ENCODE measurements at places on chromosomes 11 and 22.

GRCh38 chr11:134862587-134863195 is 450.6 kb upstream of the B3GAT1 start:
- DNase-seq: no peak

- DNase-seq: no peak
These were observed 269.4 kb downstream of the CADM1 start for GRCh38 chr11:115234794-115235193.

- no peak for DNase-seq
These were observed 69.4 kb upstream of the CLMP start for GRCh38 chr11:123264431-123264780.

GRCh38 chr22:28442264-28442710 is 237.4 kb downstream of the TTC28 start:
- peak; percentile 80 for DNase-seq

DNA sequence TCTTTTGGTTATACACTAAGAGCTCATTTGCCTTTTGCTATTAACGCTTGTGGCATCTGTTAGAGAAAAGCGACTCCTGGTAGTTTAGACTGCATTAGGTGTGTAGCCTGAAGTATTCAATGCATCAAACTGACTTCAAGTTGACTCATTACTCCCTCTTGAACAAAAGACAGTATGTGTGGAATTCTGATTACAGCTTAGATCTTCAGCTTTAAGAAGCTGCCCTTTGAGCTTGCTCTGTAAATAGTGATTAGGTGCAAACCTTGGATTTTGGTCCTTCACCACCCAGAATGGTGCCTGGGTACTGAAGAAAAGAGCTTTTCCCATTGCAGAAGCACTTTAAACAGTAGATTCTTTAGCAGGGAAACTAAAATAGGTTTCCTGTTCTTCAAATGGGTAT is 62.1 kb downstream of the FAT3 start:
- DNase-seq: no peak

DNA sequence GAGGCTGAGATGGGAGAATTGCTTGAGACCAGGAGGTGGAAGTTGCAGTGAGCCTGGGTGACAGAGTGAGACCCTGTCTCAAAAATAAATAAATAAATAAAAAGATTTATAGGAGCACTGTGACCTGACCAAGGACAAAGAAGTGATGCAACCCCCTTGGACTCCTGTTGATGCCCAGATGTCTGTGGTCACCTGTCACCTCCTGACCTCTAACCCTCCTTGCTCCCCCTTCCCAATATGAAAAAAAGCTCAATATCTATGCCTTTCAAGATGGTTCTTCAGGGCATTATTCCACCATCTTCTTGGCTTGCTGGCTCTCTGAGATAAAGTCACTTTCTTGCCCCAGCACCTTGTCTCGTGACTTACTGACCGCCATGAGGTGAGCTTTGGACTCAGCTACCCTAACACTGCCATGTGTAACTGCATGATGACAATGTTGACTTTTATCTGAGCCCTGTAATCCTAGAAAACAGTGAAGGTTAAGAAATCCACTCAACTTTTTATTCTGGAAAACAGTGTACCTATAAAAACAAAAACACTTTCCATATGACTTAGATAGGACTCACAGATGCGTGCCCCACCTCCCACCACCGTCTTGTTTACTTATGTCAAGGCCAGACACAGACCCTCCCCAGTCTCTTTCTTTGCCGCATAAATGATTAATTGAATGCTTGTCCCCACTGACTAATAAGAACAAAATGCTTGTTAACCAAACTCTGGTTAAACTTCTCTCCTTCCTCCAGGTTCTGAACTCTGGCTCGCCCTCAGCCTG is 360.5 kb downstream of the BUD13 start:
- no peak for DNase-seq

DNA sequence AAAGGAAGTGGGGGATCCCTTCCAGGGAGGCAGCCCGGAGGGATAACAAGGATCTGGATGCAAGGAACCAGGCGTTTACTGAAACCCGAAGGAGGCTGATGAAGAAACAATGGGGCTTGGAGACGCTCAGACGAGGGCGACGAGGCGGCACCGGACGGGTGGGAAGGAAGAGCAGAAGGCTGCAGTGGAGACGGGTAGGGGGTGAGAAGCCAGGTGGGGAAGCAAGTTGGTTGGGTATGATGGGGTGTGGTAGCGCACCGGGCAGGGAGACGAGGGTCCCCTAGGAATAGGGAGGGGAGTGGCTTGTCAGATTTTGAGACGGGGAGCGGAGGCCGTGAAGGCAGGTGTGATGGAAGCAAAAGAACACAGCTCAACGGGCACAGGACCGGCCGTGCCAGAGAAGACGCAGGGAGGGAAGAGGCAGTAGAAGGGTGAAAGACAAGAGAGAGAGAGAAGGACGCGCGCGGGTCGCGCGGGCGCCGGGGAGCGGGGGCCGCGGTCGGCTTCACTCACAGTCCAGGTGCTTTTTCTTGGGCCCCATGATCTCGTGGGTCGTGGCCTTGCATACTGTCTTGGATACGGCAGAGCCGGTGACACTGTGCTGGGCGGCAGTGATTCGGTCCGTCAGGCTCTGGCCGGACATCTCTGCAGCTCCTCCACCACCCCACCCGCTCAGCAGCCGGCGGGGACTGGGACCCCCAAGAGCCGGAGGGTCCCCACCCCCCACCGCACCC is 579 bp downstream of the PICALM start:
- peak; percentile 41 for DNase-seq

DNA sequence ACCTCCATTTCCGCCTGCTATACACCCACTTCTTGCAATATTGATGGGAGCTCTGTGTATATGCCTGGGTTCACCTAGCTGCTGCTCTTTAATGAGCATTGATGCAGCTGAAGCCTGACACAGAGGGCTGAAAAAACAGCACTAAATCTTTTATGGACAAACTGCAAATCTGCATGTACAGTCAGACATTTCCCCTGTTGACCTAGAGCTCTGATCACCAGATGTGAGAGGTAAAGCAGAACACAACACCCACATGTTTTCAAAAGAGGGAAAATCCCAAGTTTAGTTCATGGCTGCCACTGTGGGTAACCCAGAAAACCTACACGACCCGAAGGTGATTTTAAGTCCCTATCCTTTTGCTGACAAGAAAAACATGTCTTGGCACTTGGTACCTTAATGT is 303.0 kb upstream of the PITPNB start:
- DNase-seq: peak; percentile 5

- no peak for DNase-seq
These were observed 55.3 kb downstream of the GUCY1A2 start for GRCh38 chr11:106962995-106963394.

GRCh38 chr11:86726118-86726753 is 53.8 kb upstream of the ME3 start:
- no peak for DNase-seq

DNA sequence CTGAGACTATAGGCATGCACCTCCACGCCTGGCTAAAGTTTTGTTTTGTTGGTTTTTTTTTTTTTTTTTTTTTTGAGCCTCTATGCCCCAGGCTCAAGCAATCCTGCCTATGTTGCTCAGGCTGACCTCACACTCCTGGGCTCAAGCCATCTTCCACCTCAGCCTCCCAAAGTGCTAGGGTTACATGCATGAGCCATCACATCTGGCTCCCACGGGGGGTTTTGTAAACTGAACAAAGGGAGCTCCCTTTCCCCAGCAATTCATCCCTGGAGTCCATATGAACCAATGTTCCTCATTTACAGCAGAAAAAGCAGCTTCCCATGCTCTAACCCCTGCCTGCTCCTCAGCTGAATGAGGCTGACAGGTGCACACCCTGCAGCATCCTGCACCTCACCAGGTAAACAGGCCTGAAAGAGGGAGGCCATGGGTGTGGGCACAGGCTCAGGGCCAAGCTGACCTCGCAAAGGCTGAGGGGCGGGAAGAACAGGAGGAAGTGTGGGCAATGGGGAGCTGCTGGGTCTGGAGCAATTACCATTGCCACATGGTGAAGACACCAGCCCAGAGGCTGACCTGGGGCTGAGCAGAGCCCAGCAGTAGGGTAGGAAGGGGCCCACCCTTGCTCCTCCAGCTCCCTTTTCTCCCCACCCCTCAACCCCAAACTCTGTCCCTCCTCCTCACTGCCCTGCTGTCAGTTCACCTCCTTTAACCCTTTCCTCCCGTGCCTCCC is 58.2 kb downstream of the RBX1 start:
- peak; percentile 74 for DNase-seq

DNA sequence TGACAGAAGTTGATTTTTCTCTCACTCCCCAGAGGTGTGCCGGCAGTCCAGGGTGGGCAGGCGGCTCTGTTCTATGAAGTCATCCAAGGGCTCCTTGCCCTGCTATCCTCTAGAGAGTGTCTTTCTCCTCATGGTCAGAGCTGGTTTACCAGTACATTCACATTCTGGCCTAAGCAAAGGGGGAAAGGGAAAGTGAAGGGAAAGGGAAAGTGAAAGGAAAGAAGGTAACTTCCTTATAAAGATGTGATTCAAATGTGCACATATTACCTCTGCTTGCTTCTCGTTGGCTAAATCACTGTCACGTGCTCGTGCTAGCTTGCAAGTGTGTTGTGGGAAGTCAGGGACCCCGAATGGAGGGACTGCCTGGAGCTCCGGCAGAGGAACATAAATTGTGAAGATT is 2.9 kb upstream of the HTATIP2 start:
- DNase-seq: peak; percentile 58

DNA sequence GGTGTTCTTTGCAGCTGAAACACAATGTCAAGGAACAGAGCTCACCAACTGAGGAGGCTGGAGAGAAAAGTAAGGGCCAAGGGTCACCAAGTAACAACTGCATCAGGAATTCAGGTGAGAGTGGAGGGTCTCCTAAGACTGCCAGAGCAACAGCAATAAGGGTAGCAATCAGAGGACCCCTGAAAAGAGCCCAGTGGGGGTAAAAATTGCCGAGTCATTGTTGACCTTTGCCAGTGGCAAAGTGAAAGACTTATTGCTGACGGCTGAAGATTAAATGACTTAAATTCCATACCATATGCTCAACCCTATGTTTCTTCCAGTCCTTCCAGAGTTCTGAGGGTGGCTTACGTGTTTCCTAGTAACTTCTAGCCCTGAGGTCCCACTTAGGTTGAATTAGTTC is 51.9 kb upstream of the ARHGAP42 start:
- no peak for DNase-seq

- DNase-seq: no peak
These were observed 2.7 kb downstream of the SIK3 start for GRCh38 chr11:117095284-117096161.

GRCh38 chr11:71548716-71549151 is 514 bp downstream of the KRTAP5-9 start:
- no peak for DNase-seq

DNA sequence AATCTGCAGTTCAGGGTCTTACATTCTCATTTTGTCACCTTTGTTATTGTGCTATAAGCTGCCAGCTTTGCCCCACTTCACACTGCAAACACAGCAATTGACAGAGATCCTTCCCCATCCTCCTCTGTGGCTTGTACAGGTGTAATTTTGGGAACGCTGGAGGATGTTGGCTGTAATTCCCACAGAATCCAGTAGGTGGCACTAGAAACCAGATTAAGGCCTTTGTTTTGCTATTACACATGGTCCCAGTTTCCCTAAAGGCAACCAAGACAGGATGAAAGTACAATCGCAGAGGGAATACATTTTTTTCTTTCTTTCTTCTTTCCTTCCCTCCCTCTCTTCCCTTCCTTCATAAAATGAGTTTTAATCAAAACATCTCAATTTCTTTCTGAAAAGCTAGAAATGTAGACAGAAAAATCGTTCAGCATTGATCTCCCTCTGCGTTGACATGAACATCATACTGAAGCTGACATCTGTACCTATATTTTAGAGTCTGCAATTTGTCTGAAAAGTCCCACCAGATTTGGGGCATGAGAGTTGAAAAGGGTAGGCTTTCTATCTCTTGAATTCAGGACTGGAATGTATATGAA is 21.3 kb upstream of the NELL1 start:
- DNase-seq: peak; percentile 42

DNA sequence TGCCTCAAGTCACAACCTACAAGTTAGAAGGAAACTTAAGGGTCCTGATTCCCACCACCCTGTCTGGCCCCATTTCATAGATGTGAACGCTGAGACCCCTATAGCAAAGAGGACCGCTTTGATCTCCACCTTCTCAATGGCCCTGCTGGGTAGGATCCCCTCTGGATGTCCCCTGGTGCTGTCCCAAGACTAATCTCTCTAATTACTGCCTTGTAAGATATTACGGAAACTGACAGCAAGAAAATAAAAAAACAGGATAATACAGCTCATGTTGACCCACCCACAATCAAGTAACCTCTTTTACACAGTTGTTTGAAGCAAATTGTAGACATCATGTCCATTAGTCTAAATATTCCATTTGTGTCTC is 20.9 kb downstream of the IGLL5 start:
- DNase-seq: no peak

GRCh38 chr11:9691865-9692264 is 28.0 kb downstream of the SWAP70 start:
- peak; percentile 39 for DNase-seq

DNA sequence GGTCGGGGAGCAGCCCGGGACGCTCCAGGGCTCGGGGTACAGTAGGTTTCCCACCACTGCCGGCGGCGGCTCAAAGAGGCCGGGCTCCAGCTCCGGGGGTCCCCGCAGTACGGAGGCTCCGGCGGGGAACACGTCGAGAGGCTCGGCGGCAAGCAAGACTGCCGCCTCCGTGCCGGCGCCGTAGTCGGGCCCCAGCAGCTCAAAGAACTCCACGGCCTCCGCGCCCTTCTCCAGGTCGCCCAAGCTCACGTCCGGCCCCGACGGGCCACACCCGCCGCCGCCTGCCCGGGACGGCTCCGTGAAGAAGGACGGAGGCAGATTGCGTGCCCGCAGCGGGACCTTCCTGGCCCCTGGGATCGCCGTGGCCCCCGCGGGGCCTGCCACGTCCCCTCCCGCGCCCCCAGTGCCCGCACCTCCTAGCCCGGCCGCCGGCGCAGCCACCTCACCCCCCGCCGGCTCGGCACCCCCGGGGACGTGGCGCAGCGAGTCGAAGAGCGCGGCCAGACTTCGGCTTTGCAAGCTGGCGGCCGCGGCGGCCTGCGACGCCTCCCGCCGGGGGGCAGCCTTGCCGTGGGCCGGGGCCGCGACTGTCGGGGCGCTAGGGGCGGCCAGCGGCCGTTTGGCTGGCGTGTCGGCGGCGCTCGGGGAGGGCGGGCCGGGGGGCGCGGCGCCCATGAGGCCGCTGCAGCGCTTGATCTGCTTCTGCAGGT is 775 bp downstream of the FAM181B start:
- no peak for DNase-seq

DNA sequence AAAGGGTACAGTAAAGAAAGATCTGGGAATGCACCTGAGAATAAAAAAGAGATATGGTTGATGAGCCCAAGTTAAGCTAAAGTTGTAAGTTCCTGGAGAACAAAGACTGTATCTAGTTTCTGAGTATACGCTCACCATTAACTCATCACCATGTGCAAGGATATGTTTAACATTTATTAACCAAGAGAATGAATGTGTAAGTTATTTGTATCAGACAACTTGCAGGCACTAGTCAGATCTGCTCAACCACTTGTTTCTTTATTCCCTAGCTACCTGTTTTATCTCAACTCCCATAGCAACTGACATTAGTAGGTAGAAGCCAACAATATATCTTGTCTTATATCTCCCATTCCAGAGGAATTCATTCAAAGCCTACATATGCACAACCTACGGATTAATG is 74.9 kb upstream of the KCNA4 start:
- DNase-seq: no peak
